ENCODE measurements at places on chromosomes 3 and 15.

GRCh38 chr15:89101302-89102193 is 13.3 kb downstream of the ABHD2 start:
- ATAC-seq: peak; percentile 89

DNA sequence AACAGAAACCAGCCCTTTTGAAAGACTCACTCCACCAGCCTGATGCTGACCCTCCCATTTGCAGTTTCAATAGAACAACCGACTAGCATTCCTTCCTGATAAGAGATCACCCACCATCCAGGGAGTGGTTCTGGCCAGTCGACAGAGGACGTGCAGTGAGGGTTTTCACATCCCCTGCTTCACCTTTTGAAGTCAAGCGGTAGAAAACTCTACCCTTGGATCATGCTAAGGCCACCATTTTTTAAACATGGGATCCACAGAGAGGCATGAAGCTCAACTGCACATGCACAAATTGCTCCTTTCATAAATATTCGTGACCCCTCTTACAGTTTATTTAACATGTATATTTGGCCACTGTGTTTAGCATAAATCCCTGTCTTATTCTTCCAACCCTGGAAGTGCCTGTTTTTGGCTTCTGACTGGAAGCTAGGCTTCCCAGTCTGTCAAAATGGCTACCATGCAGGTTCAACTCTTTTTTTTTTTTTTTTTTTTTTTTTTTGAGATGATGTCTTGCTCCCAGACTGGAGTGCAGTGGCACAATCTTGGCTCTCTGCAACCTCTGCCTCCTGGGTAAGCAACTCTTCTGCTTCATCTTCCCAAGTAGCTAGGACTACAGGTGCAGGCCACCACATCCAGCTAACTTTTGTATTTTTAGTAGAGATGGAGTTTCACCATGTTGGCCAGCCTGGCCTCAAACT is 1.0 kb upstream of the THUMPD3 start:
- ATAC-seq: no peak

DNA sequence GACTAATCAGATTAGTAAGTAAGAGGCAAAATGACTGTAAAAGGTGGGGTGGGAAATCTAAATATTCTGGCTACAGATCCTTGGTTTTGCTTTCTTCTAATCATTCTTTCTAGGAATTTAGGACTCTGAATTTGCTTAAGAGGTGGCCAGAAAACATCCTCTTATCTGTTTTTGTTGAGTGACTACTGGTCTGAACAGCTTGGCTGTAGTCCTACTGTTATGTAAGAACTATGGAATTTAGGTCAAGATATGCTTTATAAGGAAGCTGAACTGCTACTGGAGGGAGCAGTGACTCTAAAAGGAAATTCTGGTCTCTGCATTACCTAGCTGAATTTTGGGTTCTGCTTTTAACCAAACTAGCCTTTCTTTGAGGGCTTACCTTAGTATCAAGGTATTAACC is 33.5 kb upstream of the CSPG5 start:
- peak; percentile 83 for ATAC-seq

DNA sequence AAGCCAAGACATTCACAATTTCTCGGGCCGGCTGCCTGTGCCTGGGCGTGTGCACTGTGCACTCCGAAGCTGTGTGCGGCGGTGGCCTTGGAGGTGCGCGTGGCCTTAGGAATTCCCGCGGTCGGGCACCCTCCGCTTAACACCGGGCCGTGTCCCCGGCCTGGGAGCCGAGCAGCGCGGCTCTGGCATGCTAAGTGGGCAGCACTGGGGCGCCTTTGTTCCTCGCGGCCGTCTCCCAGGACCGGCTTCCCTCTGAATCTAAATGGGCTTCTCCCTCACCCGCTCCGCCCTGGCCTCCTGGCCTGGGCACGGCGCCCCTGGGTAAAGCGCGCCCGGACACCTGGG is 498 bp upstream of the ARNT2 start:
- peak; percentile 71 for ATAC-seq

DNA sequence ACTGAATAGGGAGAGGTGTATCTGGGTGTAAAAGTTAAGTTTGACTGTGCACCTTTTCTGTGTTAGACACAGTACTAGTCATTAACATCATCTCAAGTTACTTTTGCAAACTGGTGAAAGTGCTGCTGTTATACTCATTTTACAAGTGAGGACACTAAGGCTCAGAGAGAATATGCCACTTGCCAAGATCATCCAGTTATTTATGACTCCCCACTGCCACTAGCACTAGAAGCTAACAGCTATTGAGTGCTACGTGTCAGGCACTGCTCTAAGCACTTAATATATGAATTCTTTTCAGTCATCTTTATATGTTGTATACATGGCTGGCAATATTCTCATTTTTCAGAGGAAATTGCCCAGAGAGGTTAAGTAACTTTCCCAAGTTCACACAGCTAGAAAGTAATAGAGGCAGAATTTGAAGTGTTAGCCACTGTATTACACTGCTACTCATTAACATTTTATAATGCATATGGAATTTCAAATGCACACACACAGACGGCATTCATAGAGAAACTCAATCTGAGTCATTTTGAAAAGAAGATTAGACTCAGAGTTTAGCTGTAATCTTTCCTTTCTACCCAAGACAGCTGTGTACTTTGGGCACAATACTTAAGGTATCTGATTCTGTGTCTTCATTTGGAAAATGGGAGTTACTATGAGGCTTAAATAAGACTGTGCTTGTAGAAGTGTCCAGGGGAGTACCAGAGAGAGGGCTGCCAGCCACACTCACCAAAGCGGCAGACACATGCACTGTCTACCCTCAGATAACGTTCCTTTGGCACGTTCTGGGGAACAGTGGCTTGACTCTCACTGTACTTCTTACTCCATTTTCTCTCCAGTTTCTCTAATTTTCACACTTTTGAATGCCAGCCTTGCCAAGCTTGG is 1.3 kb upstream of the MASP1 start:
- ATAC-seq: no peak
